ENCODE measurements at places on chromosomes 16 and 17.

DNA sequence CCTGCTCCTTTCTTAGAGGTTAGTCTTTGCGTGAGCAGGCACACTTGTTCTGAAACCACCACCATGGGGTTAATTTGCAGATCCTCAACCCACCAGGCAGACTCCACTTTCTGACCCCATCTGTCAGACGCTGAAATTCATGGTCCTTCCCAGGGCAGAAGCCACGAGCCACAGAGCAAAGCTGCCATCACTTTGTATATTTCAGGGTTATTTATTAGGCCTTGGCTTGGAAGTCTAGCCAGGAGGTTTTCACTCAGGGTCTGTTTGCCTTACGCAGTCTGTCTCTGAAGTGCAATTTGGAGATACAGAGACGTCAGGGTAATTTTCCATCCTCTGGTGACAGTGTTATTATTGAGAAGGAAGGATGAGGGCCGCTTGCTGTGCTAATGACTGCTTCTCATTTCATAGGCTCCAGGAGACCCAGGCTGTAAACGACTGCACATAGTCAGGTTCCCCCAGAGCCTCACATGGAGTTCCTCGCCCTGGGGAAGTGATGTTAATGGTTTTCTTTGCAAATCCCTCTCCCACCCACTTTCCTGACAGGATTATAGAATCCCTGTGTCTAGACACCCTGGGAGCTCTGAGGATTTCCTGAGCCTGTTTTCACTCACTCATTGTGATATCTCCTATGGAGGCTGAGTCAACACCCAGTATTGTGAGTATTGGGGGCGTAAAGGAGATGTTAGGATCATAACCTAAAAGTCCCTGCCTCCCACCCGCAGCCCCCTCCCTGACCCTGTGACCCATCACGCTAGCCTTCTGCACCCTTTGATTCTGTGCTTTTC, 269.0 kb downstream of the ABCC12 start:
- DNase-seq: no peak
- no peak overlapping the region for H3K27ac ChIP-seq
- H3K4me3 ChIP-seq: no peak overlapping the region

GRCh38 chr17:795721-796120, 13.6 kb downstream of the MRM3 start:
- no peak overlapping the region for H3K27ac ChIP-seq
- no peak for DNase-seq
- no peak overlapping the region for H3K4me3 ChIP-seq
- H3K4me1 ChIP-seq: peaks cover 7% of the 10 kb centered on the region
- H3K36me3 ChIP-seq: peaks cover 16% of the 10 kb centered on the region
- no peaks in the 10 kb centered on the region for H3K27me3 ChIP-seq

- peaks cover 9% of the 10 kb centered on the region for H3K36me3 ChIP-seq
- no peak overlapping the region for H3K27ac ChIP-seq
- no peak overlapping the region for H3K4me3 ChIP-seq
Observed at GRCh38 chr16:47667956-47668355, 206.8 kb downstream of the PHKB start.

- no peak overlapping the region for H3K27ac ChIP-seq
- no peaks in the 10 kb centered on the region for H3K27me3 ChIP-seq
- H3K4me1 ChIP-seq: no peaks in the 10 kb centered on the region
- DNase-seq: no peak
- no peaks in the 10 kb centered on the region for H3K36me3 ChIP-seq
- H3K4me3 ChIP-seq: no peak overlapping the region
Observed at GRCh38 chr16:515175-515938, 12.2 kb upstream of the CAPN15 start.

DNA sequence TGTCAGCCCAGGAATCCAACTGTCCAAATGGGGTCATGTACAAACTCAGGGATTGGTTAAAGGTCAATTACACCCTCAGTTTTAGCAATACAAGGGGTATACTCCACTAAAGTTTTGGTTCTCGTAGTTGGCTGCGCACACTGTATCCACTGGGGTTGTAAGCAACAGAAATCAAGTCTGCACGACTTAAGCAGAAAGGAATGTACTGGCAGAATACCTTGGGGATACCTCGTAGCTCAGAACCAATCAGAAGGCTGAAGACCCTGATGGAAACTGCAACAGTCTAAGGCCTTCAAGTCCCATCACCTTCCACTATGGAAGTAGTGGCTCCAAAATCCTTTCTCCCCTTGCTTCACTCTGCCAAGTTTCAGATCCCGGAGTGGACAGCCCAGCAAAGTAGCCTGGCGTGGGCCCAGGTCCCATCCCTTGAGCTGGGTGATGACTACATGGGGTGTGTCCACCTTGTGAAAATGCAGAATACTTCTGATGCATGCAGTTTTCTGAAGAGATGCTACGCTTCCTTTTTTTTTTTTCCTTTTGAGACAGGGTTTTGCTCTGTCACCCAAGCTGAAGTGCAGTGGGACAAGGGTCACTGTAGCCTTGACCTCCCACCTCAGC, 21.1 kb upstream of the RPH3AL start:
- H3K27ac ChIP-seq: no peak overlapping the region
- no peaks in the 10 kb centered on the region for H3K36me3 ChIP-seq
- peaks cover 5% of the 10 kb centered on the region for H3K27me3 ChIP-seq
- DNase-seq: no peak

- no peaks in the 10 kb centered on the region for H3K27me3 ChIP-seq
- DNase-seq: no peak
- no peaks in the 10 kb centered on the region for H3K36me3 ChIP-seq
- no peak overlapping the region for H3K4me3 ChIP-seq
Observed at GRCh38 chr16:88326611-88327485, 55.9 kb upstream of the ZNF469 start.

DNA sequence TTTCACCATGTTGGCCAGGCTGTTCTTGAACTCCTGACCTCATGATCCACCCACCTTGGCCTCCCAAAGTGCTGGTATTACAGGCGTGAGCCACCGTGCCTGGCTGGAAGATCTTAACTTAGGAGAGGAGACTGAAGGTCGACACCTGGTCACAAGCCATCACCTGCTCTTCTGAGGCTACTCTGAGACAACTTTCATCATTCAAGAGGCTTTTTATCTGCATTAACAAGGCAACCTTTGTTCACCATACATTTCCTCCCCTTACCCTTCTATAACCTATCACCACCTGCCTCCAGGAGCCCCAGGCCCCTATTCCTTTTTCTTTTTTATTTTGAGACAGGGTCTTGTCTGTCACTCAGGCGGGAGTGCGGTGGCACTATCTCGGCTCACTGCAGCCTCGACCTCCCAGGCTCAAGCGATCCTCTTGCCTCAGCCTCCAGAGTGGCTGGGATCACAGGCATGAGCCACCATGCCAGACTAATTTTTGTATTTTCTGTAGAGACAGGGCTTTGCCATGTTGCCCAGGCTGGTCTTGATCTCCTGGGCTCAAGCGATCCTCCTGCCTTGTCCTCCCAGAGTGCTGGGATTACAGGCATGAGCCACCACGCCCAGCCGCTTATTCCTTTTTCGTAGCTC, 6.2 kb downstream of the LITAF start:
- no peak overlapping the region for H3K4me3 ChIP-seq
- no peak for DNase-seq
- no peaks in the 10 kb centered on the region for H3K27me3 ChIP-seq
- peaks cover 79% of the 10 kb centered on the region for H3K4me1 ChIP-seq

- no peak overlapping the region for H3K27ac ChIP-seq
- H3K36me3 ChIP-seq: no peaks in the 10 kb centered on the region
- peaks cover 28% of the 10 kb centered on the region for H3K27me3 ChIP-seq
- H3K4me1 ChIP-seq: peaks cover 4% of the 10 kb centered on the region
Observed at GRCh38 chr17:65202844-65203571, 65.8 kb downstream of the RGS9 start.

DNA sequence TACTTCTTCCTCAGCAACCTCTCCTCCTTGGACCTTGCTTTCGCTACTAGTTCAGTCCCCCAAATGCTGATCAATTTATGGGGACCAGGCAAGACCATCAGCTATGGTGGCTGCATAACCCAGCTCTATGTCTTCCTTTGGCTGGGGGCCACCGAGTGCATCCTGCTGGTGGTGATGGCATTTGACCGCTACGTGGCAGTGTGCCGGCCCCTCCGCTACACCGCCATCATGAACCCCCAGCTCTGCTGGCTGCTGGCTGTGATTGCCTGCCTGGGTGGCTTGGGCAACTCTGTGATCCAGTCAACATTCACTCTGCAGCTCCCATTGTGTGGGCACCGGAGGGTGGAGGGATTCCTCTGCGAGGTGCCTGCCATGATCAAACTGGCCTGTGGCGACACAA, 429 bp downstream of the OR2C1 start:
- H3K4me3 ChIP-seq: no peak overlapping the region
- no peak overlapping the region for H3K27ac ChIP-seq
- peaks cover 12% of the 10 kb centered on the region for H3K27me3 ChIP-seq
- peaks cover 7% of the 10 kb centered on the region for H3K4me1 ChIP-seq
- no peaks in the 10 kb centered on the region for H3K36me3 ChIP-seq

DNA sequence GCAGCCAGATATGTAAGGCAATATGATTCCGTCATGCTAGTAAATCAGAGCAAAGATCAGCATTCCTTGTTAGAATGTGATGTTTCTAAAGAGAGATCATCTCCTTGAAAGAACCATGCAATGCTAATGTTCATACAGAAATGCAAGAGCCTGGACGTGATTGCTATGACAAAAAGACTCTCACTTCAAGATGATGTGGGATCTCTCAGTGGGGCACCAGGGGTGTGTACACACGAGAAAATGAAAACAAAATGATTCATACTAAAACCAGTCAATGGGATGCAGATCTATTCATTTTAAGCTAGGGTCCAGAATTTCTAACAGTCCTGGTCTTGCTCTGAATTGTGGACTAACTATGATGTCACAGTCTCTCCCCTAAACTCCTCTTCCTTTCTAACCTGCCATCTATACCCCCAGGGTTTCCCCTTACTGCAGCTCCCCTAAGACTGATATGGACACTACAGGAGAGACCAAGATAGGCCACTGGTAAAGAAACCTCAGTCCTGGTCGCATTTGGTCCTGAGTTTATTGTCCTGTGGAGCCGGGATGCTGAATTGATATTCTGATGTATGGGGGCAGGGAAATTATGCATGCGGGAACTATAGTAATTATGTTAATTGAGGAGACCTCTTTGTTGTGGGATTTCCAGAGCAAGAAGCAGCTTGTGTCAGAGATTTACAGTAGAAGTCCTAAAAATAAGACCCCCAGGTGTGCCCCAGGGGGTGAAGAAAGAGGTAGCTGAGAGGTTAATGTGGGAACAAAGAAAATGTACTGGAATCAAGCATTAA, 179.0 kb downstream of the PMP22 start:
- no peaks in the 10 kb centered on the region for H3K36me3 ChIP-seq
- no peak overlapping the region for H3K4me3 ChIP-seq
- H3K4me1 ChIP-seq: no peaks in the 10 kb centered on the region
- H3K27ac ChIP-seq: no peak overlapping the region
- no peaks in the 10 kb centered on the region for H3K27me3 ChIP-seq
- no peak for DNase-seq

GRCh38 chr17:78707016-78707415, 75.1 kb downstream of the CYTH1 start:
- no peaks in the 10 kb centered on the region for H3K27me3 ChIP-seq
- no peak overlapping the region for H3K4me3 ChIP-seq
- peak overlapping the region; percentile 14 for H3K27ac ChIP-seq
- DNase-seq: no peak
- H3K36me3 ChIP-seq: peaks cover 56% of the 10 kb centered on the region

GRCh38 chr17:43940630-43941029, 1.6 kb downstream of the PPY start:
- peak; percentile 44 for DNase-seq
- peaks cover 54% of the 10 kb centered on the region for H3K27me3 ChIP-seq

- no peak for DNase-seq
- no peaks in the 10 kb centered on the region for H3K4me1 ChIP-seq
- no peak overlapping the region for H3K27ac ChIP-seq
- H3K4me3 ChIP-seq: no peak overlapping the region
Observed at GRCh38 chr16:66254751-66255150, 111.7 kb upstream of the CDH5 start.

DNA sequence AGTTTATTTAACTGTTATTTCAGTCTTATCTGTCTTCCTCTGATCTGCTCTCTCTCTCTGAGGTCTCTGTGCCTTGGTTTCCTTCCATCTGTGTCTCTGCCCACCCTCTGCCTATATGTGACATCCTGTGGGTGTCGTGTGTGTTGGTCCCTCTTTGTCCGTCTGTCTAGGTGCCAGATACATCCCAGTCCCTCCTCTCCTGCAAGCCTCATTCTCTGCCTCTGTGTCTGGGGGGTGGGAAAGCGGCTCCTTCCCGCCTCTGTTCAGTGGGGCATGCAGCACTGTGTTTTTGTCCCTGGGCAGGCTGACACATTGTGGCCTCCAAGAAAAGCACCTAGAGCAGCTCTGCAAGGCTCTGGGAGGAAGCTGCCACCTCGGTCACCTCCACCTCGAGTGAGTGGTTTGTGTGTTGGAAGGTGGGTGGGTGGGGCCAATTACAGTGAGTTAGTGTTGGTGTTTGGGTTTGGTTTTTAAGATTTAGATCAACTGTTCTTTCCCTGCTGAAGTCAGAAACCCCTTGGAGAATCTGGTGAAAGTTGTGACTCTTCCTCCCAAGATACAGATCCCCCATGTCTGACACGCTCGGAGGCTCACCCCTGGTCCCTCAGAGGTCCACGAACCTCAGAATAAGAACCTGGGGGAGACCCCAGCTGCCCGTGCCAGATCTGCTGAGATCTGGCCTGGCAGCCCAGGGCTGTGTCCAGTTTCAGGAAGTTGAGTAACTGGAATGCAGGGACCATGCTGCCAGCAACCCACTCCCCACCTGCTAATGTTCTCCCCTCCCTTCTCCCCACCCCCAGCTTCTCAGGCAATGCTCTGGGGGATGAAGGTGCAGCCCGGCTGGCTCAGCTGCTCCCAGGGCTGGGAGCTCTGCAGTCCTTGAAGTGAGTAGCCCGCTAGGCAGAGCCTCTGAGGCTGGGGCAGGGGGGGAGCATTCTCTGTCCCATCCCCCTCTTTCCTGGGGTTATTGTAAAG, 50.9 kb upstream of the CPNE2 start:
- no peaks in the 10 kb centered on the region for H3K27me3 ChIP-seq
- H3K36me3 ChIP-seq: peaks cover 77% of the 10 kb centered on the region
- H3K4me1 ChIP-seq: peaks cover 81% of the 10 kb centered on the region
- H3K27ac ChIP-seq: peak overlapping the region; percentile 98
- H3K4me3 ChIP-seq: peak overlapping the region; percentile 56

DNA sequence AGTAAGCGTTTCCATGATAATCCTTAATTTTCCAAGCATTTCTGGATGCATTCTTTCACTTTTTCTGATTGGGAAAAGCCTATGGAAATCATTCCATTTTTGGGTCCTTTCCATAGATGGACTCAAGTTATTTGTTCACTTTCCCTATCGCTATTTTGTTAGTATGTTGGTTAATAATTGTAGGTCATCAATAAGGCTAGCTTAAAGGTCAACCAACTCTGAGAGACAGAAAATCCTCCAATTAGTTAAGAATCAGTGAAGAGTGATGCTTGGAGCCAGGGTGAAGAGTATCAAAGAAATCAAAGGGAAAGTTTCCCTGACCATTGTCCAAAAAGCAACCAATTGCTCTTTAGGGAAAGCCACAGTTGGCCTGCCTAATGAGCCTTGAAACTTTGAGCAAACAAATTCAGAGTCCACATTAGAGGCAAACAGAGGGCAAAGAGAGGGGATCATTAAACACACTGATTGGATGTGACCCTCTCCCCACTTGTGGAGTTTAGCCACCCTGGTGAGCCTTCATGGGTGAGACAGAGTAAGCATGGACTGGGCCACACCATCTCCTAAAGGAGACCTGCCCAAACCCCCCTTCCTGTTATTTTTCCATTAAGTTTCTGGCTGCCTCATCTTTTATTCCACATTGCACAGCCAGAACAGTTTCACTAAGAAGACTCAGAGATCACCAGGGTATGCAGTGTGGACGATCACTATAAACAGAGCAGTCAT, 133.4 kb upstream of the DYNLRB2 start:
- no peaks in the 10 kb centered on the region for H3K4me1 ChIP-seq
- no peaks in the 10 kb centered on the region for H3K36me3 ChIP-seq
- no peak overlapping the region for H3K4me3 ChIP-seq
- no peak overlapping the region for H3K27ac ChIP-seq
- no peak for DNase-seq
